ENCODE measurements at places on chromosomes 13 and 19.
A peak's percentile ranks its signal among the peaks of the same experiment; 100 is the strongest.

GRCh38 chr13:42040730-42041010, 7.8 kb upstream of the DGKH start:
- DNase-seq, result no peak

DNA sequence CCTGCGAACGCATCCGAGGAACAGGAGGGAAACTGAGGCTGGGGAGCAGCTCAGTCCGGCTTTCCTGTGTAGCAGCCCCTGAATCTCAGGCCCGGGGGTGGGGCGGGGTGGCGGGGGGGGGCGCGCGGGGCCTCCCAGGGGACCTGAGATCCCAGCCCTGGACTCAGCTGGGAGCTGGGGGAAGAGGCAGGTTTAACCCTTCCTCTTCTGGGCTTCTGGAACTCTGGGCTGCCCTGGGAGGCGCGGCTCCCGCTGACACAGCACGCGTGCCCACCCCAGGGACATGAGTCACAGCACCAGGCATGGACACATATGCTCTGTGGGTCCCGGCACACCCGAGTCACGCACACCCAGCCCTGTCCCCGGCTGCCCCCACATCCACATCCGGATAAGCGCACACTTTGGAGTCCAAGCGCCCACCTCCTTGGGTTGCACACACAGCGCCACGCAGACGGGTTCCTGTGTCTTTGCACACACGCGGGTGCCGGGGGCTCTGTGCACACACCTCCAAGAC, 3.5 kb upstream of the CIRBP start:
- no peak for DNase-seq

GRCh38 chr19:38233740-38234251, 9.8 kb upstream of the DPF1 start:
- DNase-seq, result peak; percentile 57

DNA sequence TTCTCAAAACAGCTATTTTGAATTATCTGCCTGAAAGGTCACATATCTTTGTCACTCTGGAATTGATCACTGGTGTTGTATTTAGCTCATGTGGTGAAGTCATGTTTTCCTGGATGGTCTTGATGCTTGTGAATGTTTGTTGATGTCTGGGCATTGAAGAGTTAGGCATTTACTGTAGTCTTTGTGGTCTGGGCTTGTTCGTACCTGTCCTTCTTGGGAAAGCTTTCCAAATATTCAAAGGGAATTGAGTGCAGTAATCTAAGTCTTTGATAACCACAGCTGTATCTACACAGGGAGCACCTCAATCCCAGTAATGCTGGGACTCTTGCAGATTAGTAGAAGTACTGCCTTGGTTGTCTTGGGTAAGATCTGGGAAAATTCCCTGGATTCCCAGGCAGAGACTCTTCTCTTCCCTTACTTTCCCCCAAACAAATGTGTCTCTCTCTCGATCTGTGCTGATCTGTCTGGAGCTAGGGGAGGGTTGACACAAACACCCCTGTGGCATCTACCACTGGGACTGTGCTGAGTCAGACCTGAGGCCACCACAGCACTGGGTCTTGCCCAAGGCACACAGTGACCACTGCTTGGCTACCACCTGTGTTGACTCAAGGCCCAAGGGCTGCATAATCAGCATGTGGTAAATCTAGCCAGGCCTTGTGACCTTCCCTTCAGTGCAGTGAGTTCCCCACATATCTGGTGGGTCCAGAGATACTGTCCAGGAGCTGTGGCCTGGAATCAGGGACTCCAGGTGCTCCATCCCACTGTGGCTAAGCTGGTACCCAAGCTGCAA, 5.5 kb upstream of the CYP4F3 start:
- no peak for DNase-seq

GRCh38 chr13:79907527-79907926, 426.6 kb downstream of the NDFIP2 start:
- DNase-seq, result no peak

GRCh38 chr13:76009267-76009890, 373.2 kb downstream of the LMO7 start:
- DNase-seq, result peak; percentile 74

DNA sequence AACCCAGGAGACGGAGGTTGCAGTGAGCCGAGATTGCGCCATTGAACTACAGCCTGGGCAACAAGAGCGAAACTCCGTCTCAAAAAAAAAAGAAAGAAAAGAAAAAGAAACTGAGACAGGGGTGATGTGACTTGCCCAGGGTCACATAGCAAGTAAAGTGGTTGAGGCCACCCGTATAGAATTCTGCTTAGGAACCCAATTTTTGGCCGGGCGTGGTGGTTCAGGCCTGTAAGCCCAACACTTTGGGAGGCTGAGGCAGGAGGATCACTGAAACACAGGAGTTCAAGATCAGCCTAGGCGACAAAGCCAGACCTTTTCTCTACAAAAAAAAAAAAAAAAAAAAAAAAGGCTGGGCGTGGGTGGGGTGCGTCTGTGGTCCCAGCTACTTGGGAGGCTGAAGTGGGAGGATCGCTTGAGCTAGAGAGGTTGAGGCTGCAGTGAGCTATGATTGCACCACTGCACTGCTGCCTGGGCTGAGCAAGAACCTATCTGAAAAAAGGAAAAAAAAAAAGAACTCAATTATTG, 1.3 kb downstream of the SNRPA start:
- DNase-seq, result no peak

GRCh38 chr13:94854688-94855087, 142.3 kb upstream of the SOX21 start:
- DNase-seq, result no peak

DNA sequence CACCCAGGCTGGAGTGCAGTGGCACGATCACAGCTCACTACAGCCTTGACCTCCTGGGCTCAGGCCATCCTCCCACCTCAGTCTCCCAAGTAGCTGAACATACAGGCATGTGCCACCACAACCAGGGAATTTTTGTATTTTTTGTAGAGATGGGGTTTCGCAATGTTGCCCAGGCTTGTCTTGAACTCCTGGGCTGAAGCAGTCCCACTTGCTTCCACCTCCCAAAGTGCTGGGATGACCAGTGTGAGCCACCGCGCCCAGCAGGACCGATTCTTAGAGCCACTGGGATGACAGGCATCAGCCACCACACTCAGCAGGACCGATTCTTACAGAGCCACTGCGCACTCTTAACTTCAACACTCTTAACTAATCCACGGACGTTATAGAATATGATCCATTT, 54.9 kb upstream of the RANBP3 start:
- peak; percentile 20 for DNase-seq

DNA sequence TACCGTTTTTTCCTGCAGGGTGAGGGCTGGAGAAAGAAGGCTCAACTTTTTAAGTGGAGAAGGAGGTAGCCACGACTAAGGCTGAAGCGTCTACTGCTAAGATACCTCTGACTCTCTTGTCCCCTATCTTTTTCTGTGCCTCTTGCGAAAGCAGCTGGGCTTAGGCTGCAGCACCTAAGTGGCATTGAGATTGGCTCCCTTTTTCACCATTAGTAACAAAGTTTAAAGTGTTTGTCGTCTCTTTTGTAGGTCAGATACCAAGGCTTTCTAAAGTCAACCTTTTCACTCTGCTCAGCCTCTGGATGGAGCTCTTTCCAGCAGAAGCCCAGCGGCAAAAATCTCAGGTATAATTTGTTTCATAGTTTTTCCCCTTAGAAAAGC, 887 bp downstream of the CDADC1 start:
- peak; percentile 21 for DNase-seq

DNA sequence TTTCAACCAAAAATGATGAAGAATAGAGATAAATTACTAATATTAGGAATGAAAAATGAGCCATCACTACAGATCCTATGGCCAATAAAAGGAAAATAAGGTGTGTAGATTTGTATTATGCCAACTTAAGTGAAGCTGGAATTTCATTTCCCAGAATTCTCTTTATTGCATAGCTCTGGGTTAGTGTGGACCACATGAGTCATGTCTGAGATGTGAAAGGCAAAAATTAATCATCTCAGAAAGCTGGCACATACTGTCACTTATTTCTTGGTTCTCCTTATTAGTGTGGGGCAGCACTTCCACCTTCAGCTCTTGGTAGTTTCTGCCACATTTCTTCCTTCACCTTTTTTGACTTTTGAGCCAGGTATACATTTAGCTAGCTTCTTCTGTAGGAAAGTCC, 82.6 kb downstream of the KATNAL1 start:
- DNase-seq, result peak; percentile 73

DNA sequence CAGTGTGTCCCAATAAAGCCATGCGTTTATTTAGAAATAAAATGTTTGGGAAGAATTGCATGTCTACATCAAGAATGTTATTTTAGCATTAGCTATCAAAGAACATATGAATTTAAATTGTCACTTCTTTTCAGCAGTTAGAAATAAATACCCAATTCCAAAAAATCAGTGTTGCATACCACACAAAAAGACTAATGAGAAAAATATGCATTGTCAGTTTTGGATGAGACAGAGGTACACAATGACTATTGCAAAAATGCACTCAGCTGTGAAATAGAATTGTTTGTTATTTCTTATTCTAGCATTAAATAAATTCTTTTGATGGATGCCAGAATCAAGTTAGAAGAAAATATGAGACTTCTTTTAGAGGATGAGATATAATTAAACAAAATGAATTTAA, 833.9 kb downstream of the SLITRK1 start:
- DNase-seq, result no peak

DNA sequence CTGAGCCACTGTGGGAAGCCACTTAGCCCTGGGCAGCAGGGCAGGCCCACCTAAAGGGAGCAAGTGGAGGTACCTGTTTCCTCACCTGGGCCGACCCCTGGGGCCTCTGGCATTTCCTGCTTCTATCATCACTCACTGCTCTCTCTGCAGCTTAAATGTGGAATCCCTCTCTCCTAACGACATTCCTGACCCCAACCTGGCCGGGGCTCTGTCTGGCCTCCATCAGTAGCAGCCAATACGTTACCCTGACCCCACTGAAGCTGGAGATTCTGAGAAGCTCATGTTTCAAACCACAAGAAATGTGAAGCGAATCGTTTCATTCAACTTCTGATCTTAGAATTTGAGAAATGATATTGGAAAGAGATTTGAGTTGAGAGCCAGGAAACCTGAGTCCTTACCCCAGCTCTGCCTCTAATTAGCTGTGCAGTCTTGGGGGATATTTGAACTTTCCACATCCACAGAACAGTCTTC, 39.9 kb downstream of the DOCK9 start:
- peak; percentile 77 for DNase-seq

DNA sequence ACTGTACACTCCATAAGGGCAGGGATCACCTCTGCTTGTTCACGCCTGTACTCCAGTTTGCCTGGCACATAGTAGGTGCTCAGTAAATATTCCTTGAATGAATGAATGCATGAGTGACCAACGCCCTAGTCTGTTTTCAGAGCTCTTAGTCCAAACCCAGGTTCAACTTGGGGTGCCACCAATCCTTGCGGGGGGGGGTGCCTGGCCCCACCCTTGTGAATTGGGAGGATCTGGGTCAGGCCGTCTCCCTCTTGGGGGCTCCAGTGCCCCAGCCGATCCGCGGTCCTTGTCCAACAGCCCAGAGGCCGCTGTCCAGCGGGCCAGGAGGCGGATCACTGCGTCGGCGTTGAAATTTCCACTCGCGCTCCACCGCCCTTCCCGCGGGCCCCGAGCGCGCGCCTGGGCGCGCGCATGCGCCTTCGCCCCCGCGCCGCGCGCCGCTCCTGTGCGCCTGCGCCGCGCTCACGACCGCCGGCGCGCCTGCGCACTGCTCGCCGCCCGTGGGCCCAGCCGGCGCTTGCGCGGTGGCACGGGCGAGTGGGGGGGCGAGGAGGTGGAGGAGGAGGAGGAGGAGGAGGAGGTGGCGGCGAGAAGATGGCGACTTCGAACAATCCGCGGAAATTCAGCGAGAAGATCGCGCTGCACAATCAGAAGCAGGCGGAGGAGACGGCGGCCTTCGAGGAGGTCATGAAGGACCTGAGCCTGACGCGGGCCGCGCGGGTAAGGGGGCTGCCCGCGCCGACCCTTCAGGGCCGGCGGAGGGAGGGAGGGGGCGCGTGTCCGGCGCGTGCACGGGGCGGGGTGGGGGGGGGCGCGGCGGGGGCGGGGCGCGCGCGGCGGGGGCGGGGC, at the start of gene CRTC1:
Gene CRTC1, plus strand, starts transcription at position 572 of the 849 bp plus-strand sequence. Its CDS starts 23 bp downstream, at position 595.
- DNase-seq, result peak; percentile 79

DNA sequence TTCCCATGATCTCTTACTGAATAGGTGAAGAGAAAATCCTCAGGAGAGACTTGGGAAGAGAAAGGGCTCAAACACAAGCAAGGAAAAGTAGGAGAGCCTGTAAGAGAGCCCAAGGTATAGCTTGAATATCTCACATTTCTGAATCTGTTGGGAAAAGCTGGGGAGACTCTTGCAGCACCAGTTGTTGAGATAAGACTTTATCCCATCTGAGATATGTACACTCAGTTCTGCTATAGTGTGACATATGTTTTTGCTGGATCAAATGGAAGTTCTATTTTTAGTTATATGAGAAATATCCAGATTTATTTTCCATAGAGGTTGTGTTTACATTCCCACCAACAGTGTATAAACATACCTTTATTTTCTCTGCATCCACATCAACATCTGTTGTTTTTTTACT, 246.1 kb downstream of the NDFIP2 start:
- DNase-seq, result no peak

DNA sequence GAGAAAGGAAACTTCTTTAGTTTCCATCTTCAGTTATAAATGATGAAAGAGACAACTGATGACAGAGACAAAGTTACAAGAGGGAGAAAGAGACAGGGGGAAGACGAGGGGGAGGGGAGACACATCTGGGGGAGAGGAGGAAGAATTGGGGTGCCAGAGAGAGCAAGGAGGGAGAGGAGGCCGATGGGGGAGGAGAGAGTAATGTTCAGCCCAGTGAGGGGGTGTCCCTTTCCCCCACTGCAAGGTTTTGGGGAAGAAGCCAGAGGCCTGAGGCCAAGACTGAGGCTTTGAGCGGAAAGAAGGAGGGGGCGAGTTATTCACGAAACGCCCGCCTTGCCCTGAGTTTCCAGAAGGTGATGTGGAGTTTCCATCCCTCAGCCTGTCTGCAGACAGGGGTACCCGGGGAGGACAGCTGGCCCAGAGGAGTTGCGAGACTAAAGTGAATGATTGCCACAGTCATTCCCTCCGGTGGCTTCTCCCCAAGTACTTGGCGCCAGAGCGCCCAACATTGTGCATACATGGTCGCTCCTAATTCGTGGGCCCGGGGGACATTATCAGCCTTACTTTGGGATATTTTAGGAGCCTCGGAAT, 558 bp upstream of the PPAN start:
- DNase-seq, result no peak

DNA sequence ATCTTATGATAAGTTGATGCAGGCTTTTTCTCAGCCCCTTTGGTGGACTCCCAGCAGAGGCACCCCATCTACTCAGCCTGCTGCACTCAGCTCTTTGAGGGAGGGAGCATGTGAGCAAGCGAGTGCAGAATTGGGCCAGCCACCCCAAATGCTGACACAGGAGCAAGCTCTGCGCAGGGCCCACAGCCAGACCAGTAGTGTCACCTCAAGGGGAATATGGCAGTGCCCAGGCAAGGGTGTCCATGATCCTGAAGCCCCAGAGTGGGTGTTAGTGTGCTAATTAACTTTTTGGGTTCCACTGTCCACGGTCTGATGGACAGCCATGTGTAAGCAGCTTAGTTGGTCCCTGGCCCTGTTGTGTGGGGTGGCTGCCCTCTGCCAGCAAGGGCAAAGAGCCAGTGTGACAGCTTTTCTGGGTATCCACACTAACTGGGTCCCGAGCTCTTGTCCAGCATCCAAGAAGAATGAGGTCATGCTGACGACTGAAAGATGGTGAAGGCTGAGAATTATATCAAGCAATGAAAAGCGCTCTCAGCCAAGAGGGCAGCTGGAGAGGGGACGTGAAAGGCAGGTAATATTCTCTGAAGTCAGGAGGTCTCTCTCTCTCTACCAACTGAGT, 898.3 kb upstream of the PCDH9 start:
- no peak for DNase-seq
